ENCODE measurements at places on chromosomes 12 and 14. TPM values are rescaled to one million over a fixed set of nuclear protein-coding genes. Genes with fewer than 3 reads are reported as not detected.

The STYK1 gene
- total RNA-seq = not detected

The GUCY2C gene
- not detected for total RNA-seq

The CPNE6 gene
- not detected for total RNA-seq

The ASPG gene
- 307 TPM for total RNA-seq

The CHST11 gene
- total RNA-seq = 9.9 TPM

The P2RX2 gene
- total RNA-seq = not detected

DNA sequence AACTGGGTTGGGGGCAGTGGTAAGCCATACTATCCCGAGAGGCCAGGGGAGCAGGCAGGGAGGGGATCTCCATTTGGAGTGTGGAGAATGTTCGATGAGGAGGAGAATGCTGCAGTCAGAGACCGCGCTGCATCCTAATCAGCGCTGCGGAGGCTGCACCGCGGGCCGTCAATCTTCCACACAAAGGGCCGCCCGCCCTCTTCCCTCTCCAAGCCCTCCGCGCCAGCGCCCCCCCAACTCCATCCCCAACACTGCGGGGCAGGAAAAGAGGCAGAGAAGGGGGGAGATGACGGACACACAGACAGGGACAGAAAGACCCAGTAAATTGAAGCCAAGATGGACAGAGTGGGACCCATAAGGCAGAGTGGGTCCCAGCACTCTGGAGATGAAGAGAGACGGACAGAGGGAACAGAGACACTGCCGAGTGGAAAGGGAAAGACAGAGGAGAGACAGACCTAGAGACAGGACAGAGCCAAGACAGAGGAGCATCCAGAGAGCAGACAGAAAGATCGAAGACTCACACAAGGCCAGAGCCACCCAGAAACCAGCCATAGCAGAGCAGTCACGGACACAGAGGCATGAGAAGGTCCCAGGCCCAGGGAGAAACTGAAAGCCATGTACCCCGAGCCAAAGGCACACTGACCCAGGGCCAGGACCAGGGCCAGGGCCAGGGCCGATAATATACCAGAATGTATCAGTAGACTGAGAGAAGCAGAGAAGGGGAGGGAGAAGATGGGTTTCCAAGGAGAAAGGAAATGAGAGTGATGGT, 3.5 kb downstream of the CISTR start:
- DNase-seq = no peak

DNA sequence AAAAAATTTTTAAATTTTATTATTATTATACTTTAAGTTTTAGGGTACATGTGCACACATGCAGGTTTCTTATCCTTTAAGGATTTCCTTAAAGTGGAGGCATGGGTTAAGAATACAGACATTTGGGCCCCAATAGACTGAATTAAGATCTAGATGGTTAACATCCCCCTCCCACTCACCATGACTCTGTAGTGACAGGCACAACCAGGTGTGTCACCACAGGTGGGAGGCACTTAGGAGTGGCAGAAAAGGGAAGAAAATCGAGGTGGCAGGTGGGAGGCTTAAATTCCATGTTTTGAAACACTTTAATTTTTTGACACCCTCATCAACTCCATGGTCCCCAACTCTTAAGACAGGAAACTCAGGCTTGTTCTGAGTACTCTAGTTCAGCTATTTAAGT, 37.6 kb upstream of the GRIP1 start:
- no peak for DNase-seq

GRCh38 chr12:105522166-105522825, 191.8 kb downstream of the C12orf75 start:
- DNase-seq = no peak

- no peak for DNase-seq
Measured at GRCh38 chr14:83467811-83468210, 1934.2 kb upstream of the SEL1L start.

DNA sequence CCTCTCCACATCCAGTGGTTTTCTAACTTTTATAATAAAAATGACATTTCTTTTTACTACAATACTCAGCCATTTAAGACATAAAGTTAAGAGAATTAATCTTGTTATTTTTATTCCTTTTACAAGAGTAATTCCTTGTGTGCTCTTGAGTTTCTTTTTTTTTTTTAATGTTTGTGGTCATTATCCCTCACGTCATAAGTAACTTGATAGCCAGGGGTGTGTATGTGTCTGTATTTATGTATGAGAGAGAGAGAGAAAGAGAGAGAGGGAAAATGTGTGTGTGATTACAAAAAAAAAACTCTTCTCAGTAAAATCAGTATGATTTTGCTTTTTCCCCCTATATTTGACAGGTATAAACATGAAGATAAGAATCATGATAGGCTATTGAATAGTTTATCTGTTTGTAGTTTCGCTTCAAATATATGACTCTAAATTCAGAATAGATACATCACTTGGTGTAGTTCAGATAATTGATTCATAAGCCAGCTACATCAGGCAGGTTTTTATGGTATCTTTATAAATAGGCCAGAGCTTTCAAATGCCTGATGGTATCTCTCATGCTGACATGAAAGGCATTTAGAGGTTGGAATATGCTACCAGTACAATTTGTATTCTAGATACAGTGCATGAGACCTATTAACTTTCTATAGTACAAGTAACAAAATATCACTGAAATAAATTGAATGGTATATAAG, 34.9 kb downstream of the RERGL start:
- no peak for DNase-seq

- peak; percentile 66 for DNase-seq
Measured at GRCh38 chr12:2775431-2775830, 19.3 kb upstream of the FKBP4 start.

Data from right cardiac atrium (tissue), 5 donors.